GM23248 (cell line): ENCODE measurements at places on chromosomes 3 and 15.
A peak's percentile ranks its signal among the peaks of the same experiment; 100 is the strongest.

DNA sequence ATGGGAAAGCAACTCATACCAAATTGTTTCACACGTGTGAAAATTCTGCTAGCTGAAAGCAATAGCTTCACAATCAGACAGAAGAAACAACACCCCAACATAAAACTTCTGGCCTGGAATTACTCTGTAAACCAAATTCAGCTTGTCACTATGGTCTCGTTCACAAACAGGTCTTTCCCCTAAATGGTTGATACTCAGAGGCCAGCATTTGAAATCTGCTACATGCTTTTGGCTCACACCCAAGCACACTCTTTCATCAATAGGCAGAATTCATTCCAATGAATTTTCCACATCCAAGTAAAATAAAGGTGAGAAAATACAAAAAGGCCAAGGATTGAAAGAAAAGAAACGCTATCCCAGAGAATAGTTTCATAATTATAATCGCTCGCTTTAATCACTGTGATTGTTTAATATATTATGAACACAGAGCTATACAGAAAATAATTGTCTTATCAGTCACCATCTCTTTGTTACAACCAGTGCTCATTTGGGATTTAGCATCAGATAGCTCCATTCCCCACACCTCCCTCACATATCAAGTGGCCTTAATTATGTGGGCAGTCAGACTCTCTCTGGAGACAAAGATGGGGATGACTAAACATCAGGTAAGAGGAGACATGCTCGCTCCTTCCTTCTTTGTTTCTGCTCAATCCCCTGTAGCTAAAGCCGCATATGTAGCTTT is 503.8 kb upstream of the ARRDC4 start:
- H3K4me1 ChIP-seq, result no peaks in the 10 kb centered on the region
- no peak overlapping the region for H3K4me3 ChIP-seq
- no peaks in the 10 kb centered on the region for H3K36me3 ChIP-seq
- no peaks in the 10 kb centered on the region for H3K27me3 ChIP-seq
- H3K27ac ChIP-seq, result no peak overlapping the region

DNA sequence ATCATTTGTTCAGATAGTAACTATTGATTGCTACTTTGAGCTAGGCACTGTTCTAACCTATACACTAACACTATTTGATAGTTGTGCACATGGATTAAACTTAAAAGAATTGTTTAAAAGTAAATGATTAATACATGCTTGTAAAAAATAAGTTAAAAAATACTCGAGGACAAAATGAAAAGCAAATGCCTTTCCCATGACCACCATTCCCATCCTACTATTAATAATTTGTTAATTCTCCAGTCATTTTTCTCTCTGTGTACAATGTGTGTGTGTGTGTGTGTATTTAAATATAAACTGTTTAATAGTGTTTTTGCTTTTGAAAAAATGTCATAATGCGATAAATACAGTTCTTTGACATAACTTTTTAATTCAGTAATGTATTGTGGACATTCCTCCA is 78.7 kb upstream of the KCNMB2 start:
- H3K27me3 ChIP-seq, result peaks cover 5% of the 10 kb centered on the region; the same call in 1 of the 2 replicates
- no peak overlapping the region for H3K27ac ChIP-seq
- H3K36me3 ChIP-seq, result no peaks in the 10 kb centered on the region
- no peak for DNase-seq
- H3K4me1 ChIP-seq, result no peaks in the 10 kb centered on the region

DNA sequence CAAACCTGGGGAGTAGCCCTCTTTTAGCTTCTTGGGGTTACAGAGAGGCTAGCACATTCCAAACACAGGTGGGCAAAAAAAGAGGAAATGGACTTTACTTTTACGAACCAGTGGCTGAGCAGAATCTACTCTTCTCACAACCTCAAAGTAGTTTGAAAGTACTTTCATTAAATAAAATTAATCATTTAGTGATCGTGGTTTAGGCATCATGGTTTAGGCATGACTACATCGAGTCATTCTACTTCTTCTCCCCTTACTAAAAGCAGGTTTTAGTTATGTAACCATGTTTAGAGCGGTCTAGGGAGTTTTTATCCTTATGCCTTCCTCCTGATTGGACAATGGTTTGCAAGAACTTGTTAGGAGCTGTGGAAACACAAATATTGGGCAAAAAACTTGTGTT is 2.5 kb upstream of the GREM1 start:
- peak; percentile 67 for DNase-seq
- H3K4me1 ChIP-seq, result peaks cover 14% of the 10 kb centered on the region; the same call in 1 of the 2 replicates
- no peaks in the 10 kb centered on the region for H3K27me3 ChIP-seq

GRCh38 chr15:62850318-62850717 is 192.2 kb upstream of the TPM1 start:
- peaks cover 55% of the 10 kb centered on the region for H3K4me1 ChIP-seq
- no peak for DNase-seq
- H3K4me3 ChIP-seq, result no peak overlapping the region
- no peaks in the 10 kb centered on the region for H3K27me3 ChIP-seq

DNA sequence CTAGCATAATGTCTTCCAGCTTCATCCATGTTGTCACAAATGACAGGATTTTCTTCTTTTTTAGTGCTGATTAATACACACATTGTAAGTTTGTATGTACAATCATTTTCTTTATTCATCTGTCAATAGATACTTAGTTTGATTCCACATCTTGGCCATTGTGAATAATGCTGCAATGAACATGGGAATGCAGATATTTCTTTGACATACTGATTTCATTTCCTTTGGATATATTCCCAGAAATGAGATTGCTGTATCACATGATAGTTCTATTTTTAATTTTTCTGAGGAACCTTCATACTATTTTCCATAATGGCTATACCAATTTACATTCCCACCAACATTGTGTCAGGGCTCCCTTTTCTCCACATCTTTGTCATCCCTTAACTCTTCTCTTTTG is 117.9 kb downstream of the MEIS2 start:
- H3K27ac ChIP-seq, result no peak overlapping the region
- DNase-seq, result peak; percentile 18
- no peaks in the 10 kb centered on the region for H3K4me1 ChIP-seq
- H3K36me3 ChIP-seq, result peaks cover 36% of the 10 kb centered on the region

DNA sequence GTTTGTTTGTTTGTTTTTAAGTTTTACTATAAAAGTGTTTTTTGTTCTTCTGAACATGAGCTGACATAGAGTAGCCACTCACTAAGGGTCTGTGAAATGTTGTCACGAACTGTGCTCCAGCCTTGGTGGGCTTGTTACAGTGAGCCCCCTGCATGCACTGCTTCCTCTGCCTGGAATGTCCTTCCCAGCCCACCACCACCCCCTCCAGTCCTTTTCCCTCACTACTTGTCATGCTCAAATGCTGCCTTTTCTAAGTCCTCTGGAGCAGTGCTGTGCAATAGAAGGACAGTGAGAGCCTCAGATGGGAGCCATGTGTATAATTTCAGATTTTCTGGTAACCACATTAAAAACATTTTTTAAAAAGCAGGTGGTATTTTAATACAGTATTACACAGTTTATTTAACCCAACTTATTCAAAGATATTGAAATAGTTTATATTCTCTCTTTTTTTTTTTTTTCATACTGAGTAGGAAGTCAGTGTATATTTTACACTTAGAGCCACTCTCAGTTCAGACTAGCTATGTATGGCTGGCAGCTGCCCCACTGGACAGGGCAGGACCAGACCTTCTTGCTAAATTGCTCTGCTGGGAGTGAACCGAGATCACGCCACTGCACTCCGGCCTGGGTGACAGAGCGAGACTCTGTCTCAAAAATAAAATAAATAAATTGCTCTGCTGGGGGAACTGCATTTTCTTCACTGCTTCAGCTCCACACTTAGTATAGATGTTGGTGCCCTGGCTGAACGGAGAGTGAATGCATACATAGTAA is 26.9 kb downstream of the MKRN2OS start:
- no peaks in the 10 kb centered on the region for H3K4me1 ChIP-seq
- DNase-seq, result no peak
- H3K27ac ChIP-seq, result no peak overlapping the region
- H3K27me3 ChIP-seq, result no peaks in the 10 kb centered on the region
- no peaks in the 10 kb centered on the region for H3K36me3 ChIP-seq

DNA sequence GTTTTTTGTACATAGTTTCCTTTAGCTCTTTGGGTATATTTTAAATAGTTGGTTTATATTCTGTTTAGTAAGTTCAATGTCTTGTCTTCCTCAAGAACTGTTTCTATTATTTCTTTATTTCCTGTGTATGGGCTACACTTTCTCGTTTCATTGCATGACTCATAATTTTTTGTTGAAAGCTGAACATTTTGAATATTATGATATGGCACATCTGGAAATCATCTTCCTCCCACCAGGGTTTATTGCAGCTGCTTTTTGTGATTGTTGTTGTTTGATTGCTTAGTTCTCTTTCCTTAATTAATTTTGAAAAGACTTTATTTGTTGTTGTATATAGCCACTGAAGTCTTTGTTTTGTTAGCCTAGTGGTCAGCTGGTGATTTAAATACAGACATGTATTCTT is 43.8 kb downstream of the LSM3 start:
- no peak overlapping the region for H3K27ac ChIP-seq
- H3K36me3 ChIP-seq, result no peaks in the 10 kb centered on the region
- no peak overlapping the region for H3K4me3 ChIP-seq
- peaks cover 9% of the 10 kb centered on the region; the same call in 1 of the 2 replicates for H3K4me1 ChIP-seq

- no peak overlapping the region for H3K4me3 ChIP-seq
- H3K27me3 ChIP-seq, result no peaks in the 10 kb centered on the region
- no peaks in the 10 kb centered on the region for H3K36me3 ChIP-seq
- no peak for DNase-seq
Measured at GRCh38 chr3:144039661-144040060, 68.0 kb downstream of the DIPK2A start.

GRCh38 chr3:128240232-128240631 is 87.0 kb downstream of the EEFSEC start:
- H3K4me3 ChIP-seq, result no peak overlapping the region
- H3K27me3 ChIP-seq, result no peaks in the 10 kb centered on the region
- no peak overlapping the region for H3K27ac ChIP-seq
- DNase-seq, result no peak

- H3K27me3 ChIP-seq, result peaks cover 16% of the 10 kb centered on the region; the same call in 1 of the 2 replicates
- no peak for DNase-seq
- H3K36me3 ChIP-seq, result no peaks in the 10 kb centered on the region
- H3K4me3 ChIP-seq, result no peak overlapping the region
Measured at GRCh38 chr15:52699457-52699856, 20.3 kb upstream of the ATOSA start.

DNA sequence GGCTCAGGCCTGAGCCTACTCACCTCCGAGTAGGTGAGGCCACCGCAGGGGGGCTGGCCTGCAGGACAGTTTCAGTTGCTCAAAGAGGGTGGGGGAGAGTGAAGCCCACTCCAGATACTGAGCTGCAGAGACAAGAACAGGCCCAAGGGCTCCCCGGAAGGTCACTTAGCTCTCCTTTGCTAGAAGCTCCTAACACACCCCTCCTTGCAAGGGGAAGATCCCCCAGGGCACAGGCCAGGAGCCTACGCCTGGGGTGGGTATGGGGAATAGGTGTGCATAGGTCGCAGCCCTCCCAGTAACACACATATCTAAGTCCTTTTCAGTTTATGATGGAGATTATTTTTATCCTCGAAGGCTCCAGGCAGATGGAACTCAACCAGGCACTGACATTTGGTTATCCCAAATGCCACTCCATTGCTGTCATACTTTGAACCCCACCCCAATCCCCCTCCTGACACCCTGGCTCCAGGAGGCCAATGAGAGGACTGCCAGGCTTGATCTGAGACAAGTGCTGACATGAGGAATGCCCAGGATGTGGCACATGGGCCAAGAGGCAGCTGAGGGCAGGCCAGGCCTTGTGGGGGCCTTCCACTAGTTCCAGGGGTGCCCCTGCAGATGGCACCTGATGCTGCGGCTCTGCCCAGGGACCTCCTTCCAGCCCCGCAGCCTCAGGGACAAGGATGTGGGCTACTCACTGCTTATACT is 1.1 kb upstream of the MUSTN1 start:
- H3K27ac ChIP-seq, result no peak overlapping the region
- H3K4me3 ChIP-seq, result no peak overlapping the region
- peaks cover 8% of the 10 kb centered on the region for H3K4me1 ChIP-seq
- no peaks in the 10 kb centered on the region for H3K36me3 ChIP-seq
- no peak for DNase-seq

- no peak overlapping the region for H3K4me3 ChIP-seq
- H3K4me1 ChIP-seq, result no peaks in the 10 kb centered on the region
- H3K27me3 ChIP-seq, result no peaks in the 10 kb centered on the region
- no peaks in the 10 kb centered on the region for H3K36me3 ChIP-seq
Measured at GRCh38 chr3:15405448-15406050, 21.8 kb downstream of the METTL6 start.

GRCh38 chr15:41954036-41954435 is 18.3 kb downstream of the EHD4 start:
- no peak for DNase-seq
- H3K36me3 ChIP-seq, result 0 out of 2 replicates have a peak, but pooled peaks cover 10% of the 10 kb centered on the region
- H3K27ac ChIP-seq, result no peak overlapping the region

- peaks cover 39% of the 10 kb centered on the region; the same call in 1 of the 2 replicates for H3K27me3 ChIP-seq
- no peak overlapping the region for H3K27ac ChIP-seq
- no peaks in the 10 kb centered on the region for H3K4me1 ChIP-seq
Measured at GRCh38 chr15:98551936-98552562, 96.3 kb upstream of the IGF1R start.

DNA sequence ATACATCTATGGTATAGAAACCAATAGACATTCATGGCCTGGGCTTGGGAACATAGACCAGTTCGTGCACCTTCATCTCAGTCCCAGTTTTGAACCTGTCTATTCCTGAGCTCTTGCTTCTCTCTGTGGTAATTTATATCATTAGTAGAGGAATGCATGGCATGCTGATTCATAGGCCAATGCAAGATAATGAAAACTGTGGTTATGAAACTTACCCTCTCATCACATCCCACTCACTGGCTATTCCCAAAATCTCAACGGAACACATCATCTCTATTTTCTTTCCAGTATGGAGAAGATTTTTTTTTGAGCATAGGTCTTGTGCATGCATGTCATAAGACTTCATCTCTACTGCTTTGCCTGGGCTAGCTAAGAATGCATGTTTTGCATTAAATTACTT is 18.7 kb upstream of the P2RY12 start:
- peak overlapping the region; percentile 51 for H3K27ac ChIP-seq
- no peaks in the 10 kb centered on the region for H3K36me3 ChIP-seq
- peak overlapping the region; percentile 11; the same call in 1 of the 2 replicates for H3K4me3 ChIP-seq
- peaks cover 29% of the 10 kb centered on the region for H3K4me1 ChIP-seq
- DNase-seq, result peak; percentile 83

- H3K36me3 ChIP-seq, result no peaks in the 10 kb centered on the region
- no peak for DNase-seq
- H3K27ac ChIP-seq, result no peak overlapping the region
- H3K4me3 ChIP-seq, result no peak overlapping the region
Measured at GRCh38 chr3:115190747-115191146, 43.7 kb upstream of the ZBTB20 start.

- H3K4me3 ChIP-seq, result no peak overlapping the region
- H3K4me1 ChIP-seq, result no peaks in the 10 kb centered on the region
- H3K27me3 ChIP-seq, result no peaks in the 10 kb centered on the region; the same call in 1 of the 2 replicates
- no peaks in the 10 kb centered on the region for H3K36me3 ChIP-seq
- no peak for DNase-seq
- H3K27ac ChIP-seq, result no peak overlapping the region
Measured at GRCh38 chr3:88444251-88444650, 294.5 kb downstream of the C3orf38 start.

DNA sequence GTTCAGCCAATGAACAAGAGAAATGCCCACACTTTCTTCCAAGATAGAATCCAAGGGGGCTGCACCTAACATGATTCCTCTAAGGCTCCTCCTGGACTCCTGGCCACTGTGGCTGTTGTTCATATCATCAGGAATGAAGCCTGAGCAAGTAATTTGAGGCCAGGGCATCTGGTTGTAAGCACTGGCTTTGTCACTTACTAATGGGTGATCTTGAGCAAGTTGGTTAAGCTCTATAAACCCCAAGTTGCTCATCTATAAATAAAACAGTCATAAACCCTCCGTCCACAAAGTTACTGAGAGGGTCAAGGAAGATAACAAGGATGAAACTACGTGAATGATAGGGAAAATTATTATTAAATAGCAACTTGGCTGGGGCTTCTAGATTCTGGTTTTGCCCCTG is 58.3 kb downstream of the CDC25A start:
- DNase-seq, result peak; percentile 67
- no peaks in the 10 kb centered on the region for H3K36me3 ChIP-seq
- no peak overlapping the region for H3K4me3 ChIP-seq
- H3K27ac ChIP-seq, result peak overlapping the region; percentile 66
- no peaks in the 10 kb centered on the region for H3K27me3 ChIP-seq
- H3K4me1 ChIP-seq, result peaks cover 25% of the 10 kb centered on the region
